ENCODE measurements at places on chromosomes 5 and 9. TPM values are rescaled to one million over a fixed set of nuclear protein-coding genes. Genes with fewer than 3 reads are reported as not detected.

DNA sequence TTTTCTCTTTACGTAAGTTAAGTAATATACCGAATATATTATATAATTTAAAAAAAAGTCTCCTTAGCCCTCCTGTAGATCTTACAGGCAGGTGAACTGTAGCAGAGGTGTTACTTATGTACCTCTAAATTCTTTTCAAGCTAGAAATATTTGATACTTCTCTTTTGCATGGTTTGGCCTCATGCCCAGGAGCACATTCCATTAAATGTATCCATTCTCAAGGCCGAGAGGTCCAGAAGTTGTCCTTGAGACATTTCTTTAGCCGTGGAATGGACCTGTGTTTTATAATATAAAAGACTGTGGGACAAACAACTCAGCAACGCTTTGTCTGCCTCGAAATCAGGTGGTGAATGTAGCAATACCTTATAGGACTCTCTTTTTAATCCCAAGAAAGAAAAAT lies 184.5 kb downstream of the TRIO start:
- H3K36me3 ChIP-seq, result no peaks in the 10 kb centered on the region
- no peaks in the 10 kb centered on the region for H3K27me3 ChIP-seq

GRCh38 chr5:93141969-93142368 lies 439.1 kb downstream of the NR2F1-AS1 start:
- H3K4me1 ChIP-seq, result no peaks in the 10 kb centered on the region
- H3K27me3 ChIP-seq, result no peaks in the 10 kb centered on the region
- DNase-seq, result no peak
- H3K27ac ChIP-seq, result no peak overlapping the region
- no peak overlapping the region for H3K4me3 ChIP-seq
- H3K36me3 ChIP-seq, result no peaks in the 10 kb centered on the region

DNA sequence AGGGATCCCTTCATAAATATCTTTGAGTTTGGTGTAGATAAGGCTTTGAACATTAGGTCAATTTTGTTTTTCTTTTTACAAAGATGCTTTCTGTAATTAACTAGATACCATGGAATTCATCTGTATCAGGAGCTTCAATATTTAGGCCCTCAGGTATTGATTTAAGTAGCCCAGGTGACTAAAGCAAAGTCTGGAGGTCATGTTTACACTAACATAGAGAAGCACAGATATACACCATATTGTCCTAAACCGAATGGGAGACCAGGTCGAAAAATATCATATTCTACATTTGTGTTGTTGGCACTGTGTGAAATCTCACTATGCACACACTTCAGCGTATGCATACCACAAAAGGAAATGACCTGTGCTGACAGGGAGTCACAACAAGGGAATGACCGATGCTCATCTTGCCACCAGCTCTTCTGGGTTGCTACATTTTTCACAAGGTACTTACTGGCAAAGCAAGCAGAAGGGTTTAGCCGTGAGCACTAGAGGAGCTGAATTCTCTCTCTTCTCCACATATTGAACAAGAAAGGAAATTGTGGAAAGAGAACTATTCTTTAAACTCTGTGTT lies 98.5 kb upstream of the IL7R start:
- no peak for DNase-seq
- no peaks in the 10 kb centered on the region for H3K27me3 ChIP-seq
- no peaks in the 10 kb centered on the region for H3K36me3 ChIP-seq
- no peak overlapping the region for H3K27ac ChIP-seq
- H3K4me1 ChIP-seq, result no peaks in the 10 kb centered on the region

ARHGEF37 gene
- total RNA-seq, result 2.4 TPM

LECT2 gene
- total RNA-seq, result 61.8 TPM

Data from right lobe of liver (tissue), 6 donors.